ENCODE measurements at places on chromosomes 6 and 20.

GRCh38 chr20:10236540-10237533 lies 18.2 kb downstream of the SNAP25 start:
- no peak for DNase-seq

GRCh38 chr6:116954938-116955337 lies 77.9 kb downstream of the RFX6 start:
- DNase-seq, result no peak

DNA sequence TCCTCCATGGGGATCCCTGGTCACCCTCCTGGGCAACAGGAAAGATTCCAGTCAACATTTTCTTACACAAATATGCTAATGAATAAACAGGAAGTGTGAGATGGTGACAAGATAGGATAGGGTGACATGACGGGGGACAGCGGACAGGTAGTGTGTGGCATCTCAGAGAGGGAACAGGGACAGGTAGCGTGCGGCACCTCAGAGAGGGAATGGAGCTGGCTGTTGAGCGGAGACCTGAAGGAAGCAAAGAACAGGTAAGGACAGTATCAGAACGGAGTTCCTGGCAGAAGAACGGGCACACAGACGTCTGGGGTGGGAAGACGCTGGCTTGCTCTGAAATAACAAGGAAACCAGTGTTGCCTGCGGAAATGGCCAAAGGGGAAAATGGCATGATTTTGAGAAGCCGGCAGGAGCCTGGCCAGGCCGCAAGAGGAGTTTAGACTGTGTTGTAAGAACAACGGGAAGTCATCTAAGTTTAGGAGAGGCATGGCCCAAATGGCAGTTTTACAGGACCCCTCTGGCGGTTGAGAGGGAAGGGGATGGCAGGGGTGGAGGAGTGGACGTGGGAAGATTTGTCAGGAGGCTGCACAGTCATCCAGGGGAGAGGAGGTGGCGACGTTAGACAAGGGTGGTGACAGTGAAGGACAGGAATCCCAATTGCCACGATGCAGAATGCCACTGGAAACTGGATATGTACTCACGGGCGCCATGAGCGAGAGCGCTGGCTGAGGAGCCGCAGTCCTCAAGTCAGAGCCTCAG lies 111.6 kb downstream of the JPH2 start:
- DNase-seq, result no peak

GRCh38 chr6:5936140-5936539 lies 70.6 kb downstream of the NRN1 start:
- no peak for DNase-seq

Measured in thoracic aorta (tissue), 2 donors.